Adipocyte (in vitro differentiated cells): ENCODE measurements at places on chromosomes 2 and 18.

- DNase-seq: no peak
Measured at GRCh38 chr18:3048121-3048520, 35.2 kb upstream of the LPIN2 start.

DNA sequence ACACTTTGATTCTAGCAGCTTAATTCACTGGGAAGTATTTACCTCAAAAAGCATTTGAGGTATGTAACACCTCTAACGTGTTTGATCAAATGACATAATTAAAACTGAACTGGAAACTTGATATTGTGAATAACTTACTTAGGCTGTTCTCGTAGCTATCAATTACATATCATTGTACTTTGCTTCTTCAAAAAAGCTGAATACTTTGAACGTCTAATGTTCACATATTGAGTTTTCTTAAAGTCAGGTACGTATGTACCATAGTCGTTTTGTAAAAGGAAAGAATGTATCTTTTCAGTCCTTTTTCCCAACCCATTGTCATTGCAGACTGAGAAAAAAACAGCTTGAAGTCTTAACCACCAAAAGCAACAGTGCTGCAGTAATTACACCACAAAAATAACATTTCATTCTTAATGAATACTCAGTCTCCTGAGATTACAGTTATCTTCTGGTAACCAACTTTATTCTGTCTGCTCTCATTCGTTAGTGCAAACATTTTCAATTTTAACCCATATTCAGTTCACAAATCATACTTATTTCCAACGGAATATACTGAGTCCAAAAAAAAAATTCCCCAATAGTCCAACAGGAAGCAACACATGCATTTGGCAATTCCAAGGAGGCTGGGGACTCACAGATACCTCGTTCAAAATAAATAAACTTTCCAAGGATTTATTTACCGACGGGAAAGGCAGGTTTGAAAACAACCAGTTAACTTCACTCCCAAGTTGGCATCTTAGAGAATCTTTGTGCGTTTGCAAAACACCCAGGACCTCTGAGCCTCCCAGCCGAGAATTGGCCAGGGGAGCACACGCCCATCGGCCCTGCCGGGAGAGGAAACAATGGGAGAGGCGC is 1.1 kb downstream of the CHN1 start:
- DNase-seq: peak; percentile 47

GRCh38 chr2:212858496-212858895 is 292.9 kb downstream of the IKZF2 start:
- DNase-seq: no peak

DNA sequence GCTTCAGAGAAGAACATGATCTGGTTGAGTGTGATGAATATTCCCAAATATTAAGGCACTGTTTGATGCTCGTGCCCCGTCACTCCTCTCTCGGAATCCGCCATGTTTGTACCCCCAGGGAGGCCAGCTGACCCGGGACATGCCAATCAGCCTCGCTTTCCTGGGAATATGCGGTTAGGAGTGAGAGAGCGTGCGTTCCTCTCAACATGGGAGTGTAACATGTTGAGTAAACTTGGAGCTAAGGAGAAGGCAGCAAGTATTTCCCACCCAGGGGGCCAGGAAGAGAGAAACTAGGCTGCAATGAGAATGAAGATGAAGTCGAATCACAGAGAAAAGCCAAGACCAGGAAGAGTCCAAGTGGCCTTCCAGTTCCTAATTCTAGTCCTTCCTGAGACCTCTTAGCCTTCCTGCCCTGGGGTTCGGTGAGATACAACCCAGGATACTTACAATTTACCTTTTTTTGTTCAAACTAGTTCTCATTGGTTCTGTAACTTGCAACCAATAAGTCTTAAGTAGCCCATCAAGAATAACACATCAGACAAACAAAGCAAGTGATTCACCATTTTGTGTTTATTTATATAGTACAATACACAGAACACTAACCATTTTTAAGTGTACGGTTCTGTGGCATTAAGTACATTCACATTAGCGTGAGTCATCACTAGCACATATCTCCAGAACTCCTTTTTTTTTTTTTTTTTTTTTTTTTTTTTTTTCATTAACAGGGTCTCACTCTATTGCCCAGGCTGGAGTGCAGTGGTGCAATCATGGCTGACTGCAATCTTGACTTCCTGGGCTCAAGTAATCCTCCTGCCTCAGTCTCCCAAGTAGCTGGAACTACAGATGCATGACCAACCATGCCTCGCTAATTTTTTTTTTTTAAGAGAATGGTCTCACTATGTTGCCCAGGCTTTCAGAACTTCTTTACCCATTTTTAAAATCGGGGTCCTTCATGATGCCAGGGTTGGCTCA is 36.4 kb upstream of the SLC1A4 start:
- DNase-seq: peak; percentile 62

GRCh38 chr18:4230450-4231168 is 224.5 kb downstream of the DLGAP1 start:
- peak; percentile 1 for DNase-seq

DNA sequence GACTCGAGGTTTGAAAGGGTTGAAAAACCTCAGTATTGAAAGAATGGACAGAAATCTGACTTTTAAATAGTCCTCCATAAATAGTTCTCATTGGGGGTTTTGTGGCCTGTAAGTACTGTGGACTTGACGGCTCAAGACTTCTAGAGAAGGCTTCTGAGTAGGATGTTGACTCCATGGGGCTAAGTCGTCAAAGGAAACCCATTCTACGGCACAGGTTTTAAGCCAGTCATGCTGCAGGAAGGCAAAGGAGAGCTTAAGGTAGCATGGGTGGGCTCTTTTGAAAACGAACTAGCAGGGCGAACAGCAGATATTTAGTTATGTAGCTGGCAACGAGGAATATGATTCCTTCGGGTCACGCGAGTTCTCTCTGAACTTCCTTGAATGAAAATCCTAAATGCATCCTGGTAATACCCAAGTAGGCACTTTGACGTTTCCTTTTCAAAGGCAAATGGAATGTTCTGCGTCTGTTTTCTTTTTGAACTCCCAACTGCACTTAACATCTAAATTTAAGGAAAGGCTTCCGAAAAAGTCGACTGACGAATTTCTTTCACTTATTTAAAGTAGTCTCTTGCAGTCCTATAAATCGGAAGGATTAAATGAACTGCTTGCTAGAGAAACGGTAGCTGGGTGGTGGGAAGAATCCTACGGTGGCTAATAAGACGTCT is 1.1 kb upstream of the NEDD4L start:
- DNase-seq: peak; percentile 38

DNA sequence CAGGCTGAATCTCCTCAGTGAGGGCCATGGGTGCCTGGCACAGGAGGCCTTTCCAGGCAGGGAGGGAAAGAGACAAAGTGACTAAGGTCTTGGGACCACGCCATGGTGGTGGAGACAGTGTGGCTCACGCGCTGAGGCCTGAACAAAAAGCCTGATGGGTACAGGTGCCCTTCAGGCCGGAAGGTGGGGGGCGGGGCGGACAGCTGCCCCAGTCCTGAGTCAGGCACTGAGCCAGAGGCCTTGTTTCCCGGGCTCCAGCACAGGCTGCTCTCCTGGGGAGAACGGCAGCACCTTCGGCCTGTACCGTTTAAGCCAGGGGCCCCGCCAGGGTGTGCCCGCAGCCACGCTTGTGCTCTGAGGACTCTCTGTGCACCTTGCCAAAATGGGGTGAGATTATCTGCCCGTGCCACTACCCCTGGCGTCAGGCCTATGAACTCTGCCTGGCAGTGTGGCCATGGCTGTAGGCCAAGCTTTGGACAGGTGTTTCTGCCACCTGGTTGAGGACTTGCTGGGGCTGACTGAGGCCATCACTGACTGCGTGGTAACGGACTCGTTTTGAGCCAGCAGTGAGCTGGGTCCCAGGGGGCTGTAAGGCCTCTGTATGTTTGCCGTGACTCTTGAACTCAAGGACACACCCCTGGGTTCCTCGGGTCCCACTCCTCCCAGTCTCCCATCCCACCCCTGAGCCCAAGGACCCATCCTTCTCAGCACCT is 31.7 kb upstream of the DNMT3A start:
- no peak for DNase-seq

DNA sequence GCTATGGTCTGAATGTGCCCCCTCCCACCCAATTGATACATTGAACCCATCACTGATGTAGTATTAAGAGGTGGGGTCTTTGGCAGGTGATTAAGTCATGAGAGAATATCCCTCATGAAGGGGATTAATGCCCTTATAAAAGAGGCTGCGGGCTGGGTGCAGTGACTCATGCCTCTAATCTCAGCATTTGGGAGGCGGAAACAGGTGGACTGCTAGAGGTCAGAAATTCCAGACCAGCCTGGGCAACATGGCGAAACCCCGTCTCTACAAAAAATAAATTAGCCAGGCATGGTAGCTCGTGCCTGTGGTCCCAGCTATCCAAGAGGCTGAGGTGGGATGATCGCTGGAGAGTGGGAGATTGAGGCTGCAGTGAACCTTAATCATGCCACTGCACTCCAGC is 14.3 kb downstream of the POLR2D start:
- DNase-seq: no peak

DNA sequence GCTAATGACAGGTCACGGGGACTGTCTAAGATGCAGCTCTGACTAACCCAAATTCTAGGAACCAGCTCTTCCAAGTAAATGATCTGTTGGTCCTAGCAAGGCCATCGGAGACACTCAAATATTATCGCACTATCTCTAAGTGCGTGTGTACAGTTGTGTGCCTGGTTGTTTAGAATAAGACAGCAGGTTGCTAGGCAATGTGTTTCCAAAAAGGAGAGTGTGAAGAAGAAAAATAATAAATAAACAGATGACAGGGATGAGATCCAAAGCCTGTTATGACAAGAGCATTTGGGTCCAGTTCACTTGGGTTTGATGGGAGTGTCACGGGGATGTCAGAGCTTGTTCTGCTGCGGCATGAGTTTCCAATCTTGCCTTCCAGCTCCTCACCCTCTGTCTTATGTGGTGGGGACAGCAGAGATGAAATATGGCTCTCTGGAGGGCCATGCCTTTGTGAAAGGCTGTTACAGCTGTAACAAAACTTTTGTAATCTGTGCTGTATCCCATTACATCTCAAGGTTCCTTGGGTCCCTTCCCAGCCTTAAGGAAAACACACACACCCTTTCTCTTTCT is 127.5 kb upstream of the TNP1 start:
- peak; percentile 7 for DNase-seq

GRCh38 chr2:53442783-53443182 is 324.8 kb upstream of the CHAC2 start:
- no peak for DNase-seq

DNA sequence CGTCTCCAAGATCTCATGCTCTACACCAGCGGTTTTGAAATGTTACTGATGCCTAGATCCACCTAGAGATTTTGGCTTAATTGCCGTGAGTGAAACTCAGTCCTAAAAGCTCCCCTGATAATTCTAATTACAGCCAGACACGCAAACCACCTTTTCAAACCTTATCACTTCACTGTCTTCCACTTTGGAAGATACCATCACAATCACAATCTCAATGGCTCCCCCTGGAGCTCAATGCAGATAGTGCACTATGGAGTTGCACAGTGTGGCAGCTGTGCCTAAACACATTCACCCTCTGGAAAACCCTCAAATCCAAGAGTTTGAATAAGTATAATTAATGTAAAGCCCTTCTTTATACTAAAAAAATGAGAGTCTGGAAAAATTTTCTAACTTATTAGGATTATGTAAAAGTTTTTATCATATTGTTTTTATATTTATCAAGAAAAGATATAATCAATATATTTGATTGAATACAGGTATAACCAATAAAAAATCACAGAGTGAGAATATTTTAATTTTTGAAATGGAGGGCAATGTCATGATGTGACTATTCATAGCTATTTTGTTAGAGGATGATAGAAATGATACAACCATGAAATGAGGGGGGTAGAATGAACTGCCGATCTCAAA is 102.9 kb upstream of the SLC8A1 start:
- peak; percentile 59 for DNase-seq

GRCh38 chr2:66240286-66240685 is 194.6 kb upstream of the MEIS1 start:
- DNase-seq: peak; percentile 7

DNA sequence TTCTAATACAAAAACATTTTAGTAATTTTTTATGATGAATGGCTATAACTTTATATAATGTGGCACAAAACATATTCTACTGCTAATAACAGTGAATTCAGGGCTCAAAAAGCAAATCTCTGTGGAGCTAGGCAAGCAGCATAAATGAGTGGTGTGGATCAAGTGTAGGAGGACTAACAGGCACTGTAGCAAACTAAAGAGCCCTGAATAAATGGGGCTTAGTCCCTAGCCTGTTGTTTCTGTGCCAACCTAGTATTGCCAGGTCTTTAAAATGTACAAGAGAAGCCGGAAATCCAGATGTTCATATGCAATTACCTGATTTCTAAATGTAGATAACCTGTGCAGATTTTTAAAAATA is 18.5 kb downstream of the REL start:
- no peak for DNase-seq

DNA sequence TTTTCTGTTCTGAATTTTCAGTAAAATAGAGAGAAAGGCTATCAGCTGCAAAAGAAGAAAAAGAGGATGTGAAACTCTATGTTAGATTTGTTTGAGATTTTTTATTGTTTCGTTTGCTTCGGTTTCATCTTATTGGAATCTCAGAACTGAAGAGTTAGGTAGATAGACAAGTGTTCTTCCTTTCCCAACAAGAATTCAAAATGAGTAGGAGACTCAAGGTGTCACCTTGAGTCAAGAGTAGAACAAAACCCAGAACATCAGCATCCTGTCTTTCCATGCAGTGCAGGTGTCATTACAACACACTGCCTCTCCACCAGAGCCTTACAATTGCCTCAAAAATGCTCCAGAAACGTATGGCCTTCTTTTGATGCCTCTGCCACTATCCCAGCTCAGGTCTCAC is 21.1 kb downstream of the NBAS start:
- DNase-seq: no peak

DNA sequence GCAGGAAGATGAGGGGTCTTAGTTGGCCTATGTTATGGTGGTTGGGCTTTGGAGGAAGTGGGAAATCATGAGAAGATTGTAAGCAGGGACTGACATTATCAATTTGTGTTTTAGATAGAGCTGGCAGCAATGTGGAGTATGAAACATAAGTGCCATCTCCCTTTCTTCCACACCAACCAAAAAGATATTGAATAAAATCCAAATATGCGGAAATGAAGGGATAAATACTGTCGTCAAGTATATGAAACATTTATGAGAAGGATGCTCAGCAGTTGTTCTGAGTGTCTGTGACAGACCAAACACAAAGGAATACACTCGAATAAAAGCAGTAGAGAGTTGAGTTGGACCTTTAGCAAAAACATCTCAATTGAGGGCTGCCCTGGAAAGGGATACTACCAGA is 1090.0 kb upstream of the ZEB2 start:
- DNase-seq: no peak

GRCh38 chr2:151638191-151638933 is 95.9 kb downstream of the NEB start:
- peak; percentile 1 for DNase-seq

- no peak for DNase-seq
Measured at GRCh38 chr2:128413014-128413717, 94.5 kb upstream of the HS6ST1 start.

GRCh38 chr2:178949584-178949983 is 100.4 kb downstream of the CCDC141 start:
- DNase-seq: no peak

DNA sequence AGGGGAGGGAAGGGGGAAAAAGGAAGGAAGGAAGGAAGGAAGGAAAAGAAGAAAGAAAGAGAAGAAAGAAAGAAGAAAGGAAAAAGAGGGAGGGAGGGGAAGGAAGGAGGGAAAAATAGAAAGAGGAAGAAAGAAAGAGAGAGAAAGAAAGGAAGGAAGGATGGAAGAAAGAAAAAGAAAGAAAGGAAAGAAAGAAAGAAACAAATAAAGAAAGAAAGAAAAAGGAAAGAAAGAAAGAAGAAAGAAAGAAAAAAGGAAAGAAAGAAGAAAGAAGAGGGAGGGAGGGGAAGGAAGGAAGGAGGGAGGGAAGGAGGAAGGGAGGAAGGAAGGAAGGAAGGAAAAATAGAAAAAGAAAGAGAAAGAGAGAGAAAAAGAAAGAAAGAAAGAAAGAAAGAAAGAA is 315.8 kb upstream of the PIK3C3 start:
- no peak for DNase-seq
